ENCODE measurements at places on chromosomes 2 and 18.

- DNase-seq, result no peak
Measured at GRCh38 chr2:172518995-172519394, 36.9 kb upstream of the PDK1 start.

DNA sequence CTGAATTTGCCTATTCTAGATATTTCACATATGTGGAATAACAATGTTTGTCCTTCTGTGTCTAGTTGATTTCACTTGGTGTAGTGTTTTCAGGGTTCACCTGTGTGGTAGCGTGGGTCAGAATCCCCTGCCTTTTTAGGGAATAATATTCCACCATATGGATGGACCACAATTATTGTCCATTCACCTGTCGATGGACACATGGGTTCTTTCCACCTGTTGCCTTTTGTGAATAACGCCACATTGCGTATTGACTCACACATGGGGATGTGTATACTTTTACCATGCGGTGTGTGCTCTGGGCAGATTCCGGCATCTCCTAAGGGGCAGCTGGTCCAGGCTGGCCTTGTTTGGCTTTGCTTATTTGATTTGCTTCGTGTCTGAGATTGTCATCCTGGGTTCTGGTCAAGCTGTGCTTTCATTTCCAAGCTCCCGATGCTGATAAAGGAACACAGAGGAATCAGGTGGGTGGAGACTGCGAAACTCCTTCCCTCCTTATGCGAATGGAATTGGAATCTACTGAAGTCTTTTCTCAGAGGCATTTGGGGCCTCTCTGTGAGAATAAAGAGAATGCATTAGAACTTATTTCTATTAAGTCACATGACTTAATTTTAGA lies 18.9 kb upstream of the ALLC start:
- no peak for DNase-seq

DNA sequence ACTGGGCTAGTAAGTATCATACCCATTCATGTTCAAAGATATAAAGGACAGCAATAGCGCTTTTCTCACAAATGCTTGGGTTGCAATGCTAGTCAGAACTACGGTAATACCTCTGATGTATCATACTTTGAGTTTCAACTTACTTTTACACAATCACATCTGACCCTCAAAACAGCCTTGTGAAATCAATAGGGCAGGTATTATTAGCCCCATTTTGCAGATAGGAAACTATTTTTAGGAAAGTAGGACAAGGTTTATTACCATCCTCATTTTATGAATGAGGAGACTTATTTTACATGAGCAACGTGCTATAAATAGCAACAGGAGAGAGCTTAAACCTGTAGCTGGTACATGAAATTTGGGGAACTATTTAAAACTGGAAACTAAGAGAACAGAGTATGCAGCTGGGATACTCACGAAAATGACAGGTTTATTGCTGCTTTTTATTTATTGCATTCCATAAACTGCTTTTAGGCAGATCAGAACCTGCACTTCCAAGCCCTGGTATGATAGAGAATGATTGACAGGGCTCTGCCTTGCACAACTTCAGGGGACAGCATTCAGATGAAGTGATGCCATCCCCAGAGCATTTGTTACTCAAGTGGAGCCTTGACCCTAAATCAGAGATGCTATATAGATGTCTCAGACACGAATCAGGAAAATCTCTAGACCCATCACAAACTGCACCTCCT lies 42.4 kb upstream of the PPM1B start:
- DNase-seq, result no peak

DNA sequence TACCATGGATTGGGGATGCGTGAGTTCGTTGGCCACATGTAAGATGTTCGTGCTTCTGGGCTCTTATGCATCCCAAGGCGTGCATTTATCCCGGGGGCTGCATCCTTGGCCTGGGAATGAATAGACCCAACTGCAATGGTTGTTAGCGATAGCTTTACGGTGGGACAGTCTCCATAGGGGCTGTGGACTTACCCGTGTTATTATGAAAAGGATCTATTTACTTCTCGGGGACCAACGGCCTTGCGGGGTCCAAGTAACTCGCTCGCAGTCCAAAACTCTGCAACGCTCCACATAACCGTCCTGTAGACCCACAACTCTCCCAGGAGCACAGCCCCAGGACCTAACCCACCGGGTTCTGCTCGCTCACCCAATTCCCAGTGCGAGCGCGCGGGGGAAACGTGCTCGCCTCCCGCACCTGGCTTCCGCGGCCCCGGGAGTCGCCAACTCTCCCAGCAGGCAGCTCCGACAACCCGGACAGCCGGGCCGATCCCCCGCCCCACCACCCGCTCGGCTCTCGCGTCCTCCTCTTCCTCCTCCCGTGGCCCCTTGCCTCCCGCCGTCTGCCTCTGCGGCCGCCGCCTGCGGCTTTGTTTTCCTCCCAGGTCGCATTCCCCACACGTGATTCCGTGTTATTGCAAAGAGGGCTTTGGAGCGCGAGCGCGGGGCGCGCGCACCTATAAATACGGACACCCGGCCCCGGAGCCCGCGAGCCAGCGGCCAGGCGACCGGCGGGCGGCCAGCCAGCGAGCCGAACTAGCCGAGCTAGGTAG lies at the start of gene CABLES1:
TSS of gene CABLES1 (plus strand) at position 706 of the 770 bp plus-strand sequence. CDS start 278 bp downstream, outside the sequence.
- no peak for DNase-seq

GRCh38 chr2:60535685-60536312 lies 17.7 kb downstream of the BCL11A start:
- no peak for DNase-seq

DNA sequence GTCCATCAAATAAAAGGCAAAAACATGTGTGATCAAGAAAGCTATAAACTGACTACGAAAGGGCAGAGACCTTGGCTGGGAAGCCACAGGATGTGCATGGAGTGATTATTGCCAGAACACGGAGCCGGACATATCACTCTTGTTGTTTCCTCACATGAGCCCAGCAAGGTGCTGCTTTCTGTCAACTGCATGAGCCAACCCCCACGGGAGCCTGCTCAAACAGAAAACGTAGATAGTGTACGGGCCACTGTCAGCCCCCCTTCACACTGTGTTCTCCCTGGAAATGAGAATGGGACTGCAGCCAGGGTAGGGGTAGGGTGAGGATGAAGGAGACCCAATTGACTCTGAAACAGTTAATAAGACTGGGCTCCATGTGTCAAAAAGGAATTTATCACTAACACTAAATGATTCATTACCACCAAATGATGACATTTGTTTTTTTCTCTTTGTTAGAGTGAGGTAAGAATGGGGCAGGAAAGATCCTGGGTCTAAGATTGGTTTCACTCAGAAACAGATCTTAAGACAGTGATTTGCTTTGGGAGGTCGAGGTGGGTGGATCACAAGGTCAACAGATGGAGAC lies 235.8 kb downstream of the MREG start:
- DNase-seq, result no peak

- DNase-seq, result no peak
Measured at GRCh38 chr2:168660870-168661862, 141.3 kb upstream of the NOSTRIN start.

- DNase-seq, result no peak
Measured at GRCh38 chr2:238847419-238847801, 475 bp upstream of the TWIST2 start.

- DNase-seq, result no peak
Measured at GRCh38 chr2:181153886-181154285, 173.5 kb downstream of the UBE2E3 start.
